NCI-H1105 treated with DMSO at 0.1 percent for 48 hours (cell line): ENCODE measurements at places on chromosomes 5 and 9.

- DNase-seq, result no peak
These were observed 443.4 kb downstream of the ANXA1 start for GRCh38 chr9:73595036-73595545.

- no peak for DNase-seq
These were observed 119.9 kb downstream of the FOXD1 start for GRCh38 chr5:73328640-73329039.

DNA sequence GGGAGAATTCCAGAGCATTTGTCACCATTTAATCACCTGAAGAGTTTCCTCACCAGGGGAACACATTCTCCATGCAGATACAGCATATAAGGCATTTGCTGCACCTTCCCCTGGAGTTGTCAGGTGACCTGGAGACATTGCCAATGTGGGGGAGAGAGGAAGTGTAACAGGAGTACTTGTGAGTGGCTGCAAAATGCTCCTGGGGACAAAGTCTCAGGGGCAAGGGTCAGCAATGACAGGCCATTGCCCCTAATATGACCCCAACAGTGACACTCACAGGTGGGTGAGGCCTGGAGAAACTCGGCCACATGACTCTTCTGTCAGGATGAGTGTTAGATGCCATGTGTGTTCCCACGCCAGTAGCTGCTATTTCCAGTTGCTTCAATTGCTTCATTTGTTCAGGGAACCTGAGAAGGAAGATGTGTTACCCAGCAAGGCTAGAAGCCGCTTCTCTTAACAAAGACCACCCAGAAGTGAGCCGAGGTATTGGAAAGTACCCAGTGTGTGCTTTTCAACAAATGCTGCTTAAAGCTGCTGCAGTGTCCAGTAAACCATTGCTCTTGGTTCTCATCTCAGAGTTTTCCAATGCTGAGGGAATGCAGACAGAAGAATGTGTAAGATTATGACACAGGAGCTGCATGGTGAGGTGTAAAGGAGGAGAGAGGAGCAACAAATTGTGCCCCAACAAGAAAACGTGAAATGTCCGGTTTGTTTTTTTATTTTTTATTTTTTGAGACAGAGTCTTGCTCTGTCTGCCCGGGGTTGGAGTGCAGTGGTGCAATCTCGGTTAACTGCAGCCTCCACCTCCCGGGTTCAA is 128.2 kb upstream of the SLC44A1 start:
- no peak for DNase-seq

- no peak for DNase-seq
These were observed 178.5 kb upstream of the GNA14 start for GRCh38 chr9:77826621-77827020.

DNA sequence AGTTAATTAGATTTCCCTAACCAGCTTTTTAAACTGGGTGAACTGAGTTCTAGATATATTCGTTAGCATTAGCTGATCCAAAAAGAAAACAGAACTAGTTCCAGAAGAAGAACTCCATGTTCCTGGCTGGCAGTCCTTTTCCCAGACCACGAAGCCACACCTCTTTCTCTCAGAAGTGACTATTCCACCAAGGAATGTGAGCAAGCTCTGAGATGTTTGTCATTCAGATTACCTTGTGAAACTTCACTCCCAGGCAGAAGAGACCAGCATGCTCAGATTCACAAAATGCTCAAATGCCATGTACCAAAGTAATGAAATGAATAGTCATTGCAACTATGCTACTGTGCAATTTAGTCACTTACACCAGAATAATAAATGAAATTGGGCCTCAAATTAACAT is 4.4 kb upstream of the SSBP2 start:
- DNase-seq, result no peak
